ENCODE measurements at places on chromosomes 3 and 15.

GRCh38 chr3:160061525-160061924 is 72.9 kb downstream of the IL12A start:
- DNase-seq, result no peak

DNA sequence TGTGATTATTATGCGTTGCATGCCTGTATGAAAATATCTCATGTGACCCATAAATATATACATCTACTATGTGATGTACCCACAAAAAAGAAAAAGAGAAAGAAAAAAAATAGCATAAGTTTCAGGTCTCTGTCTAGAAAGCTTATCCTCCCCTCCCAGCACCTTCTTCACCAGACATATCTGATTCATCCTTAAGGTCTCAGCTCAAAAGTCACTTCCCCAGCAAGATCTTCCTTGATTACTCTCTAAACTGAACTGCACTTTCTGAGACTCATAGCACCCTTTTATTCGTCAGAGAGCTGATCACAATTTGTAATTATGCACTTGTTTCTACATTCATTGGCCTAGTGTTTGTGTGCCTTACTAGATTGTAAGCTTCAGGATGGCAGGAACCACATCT is 11.1 kb upstream of the PTPN9 start:
- DNase-seq, result no peak

DNA sequence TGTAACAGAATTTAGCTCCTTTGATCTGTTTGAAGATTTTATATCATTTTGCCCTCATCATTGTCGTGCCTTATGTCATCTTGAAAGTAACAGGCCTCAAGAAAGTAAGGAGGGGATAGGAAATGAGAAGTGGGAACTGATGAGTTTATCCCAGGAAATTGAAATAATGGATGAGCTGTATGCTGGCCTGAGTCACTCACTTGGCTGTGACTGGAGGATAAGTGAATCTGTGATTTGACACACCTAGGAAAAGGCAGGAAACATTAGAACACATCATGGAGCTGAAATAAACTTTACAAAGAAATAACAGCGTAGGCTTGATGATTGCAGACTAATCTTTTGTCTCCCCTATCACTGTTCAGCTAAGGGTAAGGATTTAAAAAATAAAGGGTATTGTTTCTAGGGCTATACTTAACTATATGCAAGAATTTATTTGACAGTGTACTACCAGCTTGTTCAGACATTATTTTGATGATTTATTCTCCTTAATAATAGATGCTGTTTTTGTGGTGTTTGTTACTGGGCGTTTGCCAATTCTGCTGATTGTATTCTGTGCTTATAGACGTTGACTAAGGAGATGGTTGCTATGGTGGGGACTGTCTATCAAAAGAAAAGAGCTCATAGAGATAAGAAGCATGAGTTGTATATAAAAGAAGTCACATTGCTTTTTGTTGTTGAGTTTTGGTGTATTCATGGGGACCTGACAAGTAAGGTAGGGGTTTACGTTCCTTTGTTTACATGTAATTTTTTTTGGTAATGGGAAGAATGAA is 105.6 kb upstream of the ROPN1 start:
- no peak for DNase-seq

DNA sequence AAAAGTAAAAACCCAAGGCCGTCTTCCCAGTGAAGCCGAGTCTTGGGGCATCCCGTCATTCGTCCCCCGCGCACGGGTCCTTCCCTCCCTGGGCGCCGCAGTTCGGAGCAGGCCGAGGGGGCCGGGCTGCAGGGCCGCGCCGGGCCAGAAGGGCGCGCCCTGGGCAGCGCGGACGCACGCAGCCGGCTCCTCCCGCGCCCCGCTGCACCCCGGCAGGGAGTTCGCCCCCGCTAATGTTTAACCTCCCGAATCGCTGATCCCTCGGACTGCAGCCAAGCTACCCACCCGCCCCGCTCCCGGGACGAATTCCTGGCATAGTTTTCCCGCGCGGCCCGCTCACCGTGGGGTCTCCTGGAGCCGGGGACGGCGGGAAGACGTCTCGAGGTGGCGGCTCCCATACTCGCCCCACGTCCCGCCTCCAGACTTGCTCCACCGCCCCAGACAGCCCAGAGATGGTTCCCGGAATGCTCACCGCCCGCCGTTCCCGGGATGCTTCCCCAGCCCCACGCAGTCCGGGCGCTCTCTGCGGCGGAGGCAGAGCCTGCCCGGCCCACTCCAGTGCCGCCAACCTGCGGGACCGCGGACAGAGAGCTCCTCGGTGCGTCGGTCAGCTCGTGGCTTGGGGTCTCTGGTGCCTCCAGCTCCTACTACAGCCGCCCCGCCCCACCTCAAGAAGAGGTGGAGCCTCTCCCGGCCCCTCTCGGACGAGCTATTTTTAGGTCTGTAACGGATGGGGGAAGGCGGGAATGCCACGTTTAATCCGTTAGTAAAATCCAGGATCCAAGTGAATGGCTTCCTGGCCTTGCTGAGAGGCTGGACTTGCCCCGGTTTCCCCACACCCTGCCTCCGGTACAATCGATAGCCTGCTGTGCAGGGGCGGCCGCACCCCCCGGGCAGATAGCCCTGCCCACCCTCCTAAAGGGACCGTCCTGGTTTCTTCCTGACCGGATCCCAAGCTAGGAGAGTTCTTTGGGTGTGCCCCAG is at the start of gene DZIP1L:
Gene DZIP1L, minus strand, starts transcription at position 621 of the 984 bp plus-strand sequence. CDS start 11,637 bp downstream, outside the sequence.
- DNase-seq, result peak; percentile 15

DNA sequence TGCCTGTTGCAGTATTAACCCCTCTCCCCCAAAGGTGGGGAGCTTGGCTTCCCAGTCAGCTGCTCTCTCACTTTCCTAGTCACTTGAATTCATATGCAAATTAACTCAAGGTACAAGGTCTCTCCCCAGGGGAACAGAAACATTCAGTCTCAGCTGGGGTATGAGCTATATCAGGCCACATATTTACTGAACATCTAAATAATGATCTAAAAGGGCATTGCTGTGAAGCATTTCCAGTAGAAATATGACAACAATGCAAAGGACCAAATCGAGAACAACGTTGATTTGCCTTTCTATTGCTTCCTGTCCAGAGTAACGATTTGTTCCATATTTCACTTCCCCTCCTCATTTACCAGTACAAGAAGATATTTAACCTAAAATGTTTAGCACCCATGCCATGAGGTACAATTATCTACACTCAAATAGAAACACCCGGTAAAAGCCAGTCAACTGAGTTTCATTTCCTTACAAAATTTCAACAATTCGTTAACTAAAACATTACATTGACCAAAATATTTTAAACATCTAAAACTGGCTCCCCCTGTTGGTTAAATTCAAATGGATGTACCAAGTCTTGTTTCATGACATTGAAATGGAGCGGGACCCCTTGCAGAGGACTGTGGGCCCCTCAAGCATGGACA is 36.5 kb upstream of the KLHL6 start:
- DNase-seq, result no peak

DNA sequence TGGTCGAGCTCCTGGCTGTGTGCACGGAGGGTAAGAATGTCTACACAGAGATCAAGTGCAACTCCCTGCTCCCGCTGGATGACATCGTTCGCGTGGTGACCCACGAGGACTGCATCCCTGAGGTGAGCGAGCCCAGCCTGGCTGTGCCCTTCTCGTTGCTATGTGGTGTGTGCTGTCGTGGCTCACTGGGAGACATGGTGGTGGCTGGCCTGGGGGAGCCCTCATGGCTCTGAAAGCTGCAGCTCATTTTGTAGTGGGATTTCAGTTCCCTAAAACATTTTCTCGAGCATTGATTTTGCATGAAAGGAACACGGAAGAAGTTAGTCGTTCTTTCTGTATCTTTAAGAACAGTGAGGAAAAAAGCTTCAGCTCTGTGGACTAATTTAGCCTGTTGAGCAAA is 200.5 kb downstream of the ITPR1 start:
- DNase-seq, result no peak

GRCh38 chr3:164458986-164459385 is 619.3 kb downstream of the SI start:
- DNase-seq, result no peak

DNA sequence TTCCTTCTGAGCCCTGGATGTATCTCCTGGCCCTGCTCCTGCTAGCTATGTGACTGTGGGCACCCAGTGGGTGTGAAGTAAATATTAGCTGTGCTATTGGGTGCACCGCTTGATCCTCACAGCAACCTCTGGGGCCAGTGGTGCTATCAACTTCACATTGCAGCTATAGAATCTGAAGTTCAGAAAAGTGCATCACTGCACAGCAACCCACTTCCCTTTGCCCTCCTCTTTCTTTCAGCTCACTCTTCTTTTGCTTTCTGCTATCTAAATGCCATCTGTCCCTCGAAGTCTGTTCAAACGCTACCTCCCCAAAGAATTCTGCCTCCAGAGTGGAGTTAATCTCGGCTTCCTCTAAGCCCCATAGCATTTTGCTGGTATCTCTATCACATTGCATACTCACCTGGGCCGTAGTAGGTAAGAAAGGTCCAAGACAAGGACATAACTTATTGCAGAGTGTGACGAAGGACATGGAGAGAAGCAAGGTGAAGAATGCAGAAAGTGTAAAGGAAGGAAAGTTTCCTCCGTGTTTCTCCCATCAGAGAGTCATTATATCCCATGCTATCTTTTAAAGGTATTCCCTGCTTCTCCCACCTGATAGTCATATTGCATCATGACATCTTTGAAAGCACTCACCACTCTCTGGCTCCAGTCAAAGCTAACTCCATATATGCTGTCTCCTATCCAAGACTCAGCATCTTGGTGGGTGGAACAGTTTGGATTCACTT is 57.1 kb upstream of the BCL6 start:
- DNase-seq, result no peak

GRCh38 chr3:161266731-161267150 is 45.6 kb downstream of the NMD3 start:
- no peak for DNase-seq

DNA sequence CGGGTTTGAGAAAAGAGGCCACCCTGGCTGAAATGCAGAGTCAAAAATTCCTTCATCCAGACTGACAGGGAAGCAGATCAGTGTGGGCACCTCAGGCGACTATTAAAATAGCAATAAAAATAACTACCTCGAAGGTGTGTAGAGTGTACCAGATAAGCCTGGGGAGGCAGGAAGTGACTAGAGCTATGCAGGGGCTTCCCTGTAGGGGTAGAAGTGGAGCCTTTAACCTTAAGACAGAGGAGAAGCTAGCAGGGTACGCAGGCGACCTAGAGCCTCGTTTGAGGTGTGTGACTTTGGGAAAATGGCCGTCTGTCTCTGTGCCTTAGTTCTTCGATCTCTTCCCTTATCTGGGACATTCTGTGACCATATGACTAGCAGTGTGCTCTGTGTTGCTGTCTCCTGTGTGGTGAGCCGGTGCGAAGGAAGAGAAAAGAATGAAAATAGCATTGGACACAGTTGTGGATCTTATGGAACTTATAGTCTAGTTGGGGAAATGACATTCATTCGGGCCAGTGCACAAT is 17.6 kb downstream of the BHLHE40 start:
- no peak for DNase-seq

DNA sequence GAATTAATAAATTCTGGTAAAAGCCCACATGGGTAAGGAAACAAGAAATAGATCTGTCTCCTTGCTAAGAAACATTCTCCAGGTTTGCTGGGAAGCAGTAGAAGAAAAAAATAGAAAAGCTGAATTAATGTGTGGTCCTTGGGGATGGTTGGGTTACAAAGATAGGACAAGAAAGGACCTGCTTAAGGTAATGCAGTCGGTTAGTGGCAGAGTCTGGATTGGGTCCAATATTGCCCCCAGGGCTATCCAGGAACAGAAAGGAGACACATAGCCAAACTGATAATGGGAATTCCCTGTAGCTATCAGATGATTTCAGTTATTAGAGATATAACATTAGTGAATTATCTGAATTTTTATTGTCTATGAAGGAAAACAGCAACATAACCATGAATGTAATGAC is 584.3 kb downstream of the ROBO1 start:
- no peak for DNase-seq

- no peak for DNase-seq
Measured at GRCh38 chr3:69838696-69839515, 99.6 kb downstream of the MITF start.

GRCh38 chr3:107344722-107345121 is 32.5 kb upstream of the CCDC54 start:
- DNase-seq, result no peak

DNA sequence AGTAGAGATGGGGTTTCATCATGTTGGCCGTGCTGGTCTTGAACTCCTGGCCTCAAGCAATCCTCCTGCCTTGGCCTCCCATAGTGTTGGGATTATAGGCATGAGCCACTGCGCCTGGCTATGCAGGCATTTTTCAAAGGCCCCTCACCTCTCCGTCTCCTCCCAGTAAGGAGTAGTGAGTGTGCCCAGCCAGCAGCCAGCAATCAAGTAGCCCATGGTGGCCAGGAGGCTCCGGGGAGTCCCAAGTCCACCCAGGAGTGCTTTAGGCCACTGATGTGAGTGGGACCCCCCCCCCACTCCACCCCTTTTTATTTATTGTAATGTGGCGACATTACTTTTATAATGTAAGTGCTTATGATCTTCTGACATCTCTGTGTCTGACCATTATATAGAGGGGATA is 8.1 kb downstream of the ISG20 start:
- DNase-seq, result no peak
